Left ventricle myocardium superior (tissue), 1 donor: ENCODE measurements at places on chromosomes 5 and 9. TPM values are rescaled to one million over a fixed set of nuclear protein-coding genes. Genes with fewer than 3 reads are reported as not detected.

- no peak for DNase-seq
These were observed 128.5 kb downstream of the LRRC70 start for GRCh38 chr5:62707131-62707530.

DNA sequence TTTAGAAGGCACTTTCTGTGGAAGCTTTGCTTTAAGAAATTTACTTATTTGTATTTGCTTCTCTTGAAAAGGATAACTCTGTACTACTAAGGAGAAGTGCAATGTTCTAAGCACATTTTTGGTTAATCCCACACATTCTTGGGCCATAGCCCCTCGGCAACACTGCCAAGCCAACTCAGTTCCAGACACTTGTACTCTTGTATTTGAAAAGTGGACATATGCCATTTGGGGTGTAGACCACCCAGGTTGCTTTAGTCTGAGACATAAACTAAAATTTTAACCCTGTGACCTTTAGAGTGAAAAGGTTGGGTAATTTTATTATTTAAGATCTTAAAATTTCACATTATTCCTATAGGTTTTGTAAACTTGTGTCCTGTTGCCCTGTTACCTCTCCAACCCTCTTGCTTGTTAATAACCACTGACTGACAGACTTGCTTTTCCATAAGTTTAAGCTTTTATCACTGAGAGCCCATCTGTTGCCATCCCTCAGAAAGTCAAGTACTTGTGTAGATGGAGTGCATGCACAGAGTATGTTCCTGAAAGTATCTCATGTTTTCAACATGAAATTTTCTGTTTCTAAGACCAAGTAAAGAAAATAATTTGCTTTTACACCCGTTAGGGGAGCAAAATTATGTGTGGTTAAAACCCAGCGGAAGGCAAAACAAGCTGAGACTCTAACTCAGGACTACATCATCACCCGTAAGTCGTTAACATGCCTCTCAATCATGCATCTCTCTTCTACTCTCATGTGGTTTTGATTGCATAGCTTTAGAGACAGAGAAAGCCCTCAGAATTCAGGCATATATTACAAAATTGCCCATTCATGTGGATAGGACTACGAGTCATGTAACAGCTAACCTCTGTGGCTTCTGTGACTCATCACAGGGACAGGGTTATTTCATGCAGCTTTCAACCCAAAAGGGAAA is 117.3 kb downstream of the GDNF start:
- DNase-seq: no peak

DNA sequence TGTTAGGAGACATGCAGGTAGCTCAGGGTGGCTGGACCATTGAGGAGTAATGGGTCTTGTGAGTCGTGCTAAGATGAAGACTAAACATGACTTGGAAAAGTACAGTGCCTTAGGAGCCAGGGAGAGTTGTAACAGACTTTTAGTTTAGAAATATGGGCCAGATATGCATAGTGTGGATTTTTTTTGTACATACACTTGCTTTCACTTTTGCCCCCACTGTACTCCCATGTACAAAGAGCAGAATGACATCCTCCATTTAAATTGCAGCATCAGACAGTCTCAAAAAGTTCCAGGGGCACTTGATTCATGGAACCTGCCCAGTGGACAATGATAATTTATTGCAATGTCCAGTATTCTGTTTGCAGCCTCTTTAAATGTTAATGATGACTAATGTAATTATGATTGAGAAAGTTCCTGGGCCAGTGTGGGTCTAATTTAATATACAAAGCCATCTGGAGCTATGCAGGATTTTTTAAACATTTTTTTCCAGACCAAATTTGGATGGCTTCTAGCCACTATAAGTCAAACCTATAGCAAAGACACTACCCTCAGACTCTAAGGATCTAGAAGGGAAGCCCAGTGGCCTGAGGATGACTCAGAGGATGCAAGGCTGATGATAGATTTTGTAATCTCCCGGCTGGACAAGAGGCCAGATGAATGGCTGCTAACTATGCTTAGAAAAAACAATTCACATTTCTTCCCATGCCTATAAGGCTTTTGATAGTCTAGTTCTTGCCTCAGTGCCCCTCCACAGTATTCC is 80.1 kb downstream of the TRPC7 start:
- DNase-seq: no peak

- no peak for DNase-seq
These were observed 2.6 kb downstream of the AJM1 start for GRCh38 chr9:136844761-136845464.

- no peak for DNase-seq
These were observed 112.6 kb downstream of the SAXO1 start for GRCh38 chr9:18920141-18921084.

DNA sequence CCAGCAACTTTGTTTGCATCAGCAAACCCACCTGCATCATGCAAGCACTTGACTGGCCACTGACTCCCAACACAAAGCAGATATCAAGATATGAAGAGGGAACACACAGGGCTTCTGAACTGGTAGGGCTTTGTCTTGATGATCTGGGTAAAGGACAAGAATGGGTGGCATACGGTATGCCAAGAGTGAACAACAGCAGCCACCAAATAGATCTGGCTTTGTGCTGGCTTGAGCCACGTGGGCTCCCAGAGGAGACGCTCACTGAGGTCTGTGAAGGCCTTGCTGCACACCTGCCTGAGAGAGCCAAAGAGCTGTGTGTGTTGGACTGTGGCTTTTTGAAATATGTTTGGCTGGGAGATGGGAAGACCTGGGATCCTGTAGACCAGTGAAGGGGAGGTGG is 43.5 kb downstream of the FGF1 start:
- no peak for DNase-seq

- DNase-seq: no peak
These were observed 677 bp downstream of the RNF224 start for GRCh38 chr9:137227853-137228505.

DNA sequence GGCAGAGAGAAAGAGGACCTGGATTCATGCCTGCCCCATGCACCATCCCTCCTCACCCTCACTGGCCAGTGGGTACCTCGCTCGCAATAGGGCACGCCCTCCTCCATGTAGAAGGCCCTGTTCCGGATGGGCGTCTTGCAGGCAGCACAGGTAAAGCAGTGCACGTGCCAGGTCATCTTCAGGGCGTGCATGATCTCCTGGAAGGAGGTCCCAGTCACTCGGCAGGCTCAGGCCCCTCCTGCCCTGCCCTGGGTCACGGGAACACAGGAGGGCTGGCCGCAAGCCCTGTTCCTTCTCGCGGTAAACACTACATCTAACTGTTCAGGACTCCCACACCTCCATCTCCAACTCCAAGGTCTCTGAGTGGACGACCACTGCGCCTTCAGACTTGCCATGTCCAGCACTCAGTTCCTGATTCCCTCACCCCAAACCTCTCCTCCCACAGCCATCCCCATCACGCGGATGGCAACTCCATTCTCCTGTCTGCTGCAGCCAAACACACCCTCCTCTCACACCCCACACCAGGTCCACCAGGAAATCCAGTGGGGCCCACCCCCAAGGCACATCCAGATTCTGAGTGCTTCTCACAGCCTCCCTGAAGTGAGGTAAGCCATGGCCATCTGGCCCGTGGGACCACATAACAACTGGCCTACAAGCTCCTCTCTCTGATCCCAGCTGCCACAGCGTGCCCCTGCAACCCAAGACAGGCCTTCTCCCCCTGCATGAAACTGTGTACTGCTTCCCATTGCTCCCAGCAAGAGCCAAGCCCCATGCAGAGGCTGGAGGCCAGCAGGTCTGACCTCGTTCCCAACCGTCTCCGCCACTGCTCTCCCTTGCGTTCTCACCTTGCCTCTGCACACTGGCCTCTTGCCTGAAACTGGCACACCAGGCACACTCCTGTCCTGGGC is 10.8 kb upstream of the DBN1 start:
- DNase-seq: no peak

DNA sequence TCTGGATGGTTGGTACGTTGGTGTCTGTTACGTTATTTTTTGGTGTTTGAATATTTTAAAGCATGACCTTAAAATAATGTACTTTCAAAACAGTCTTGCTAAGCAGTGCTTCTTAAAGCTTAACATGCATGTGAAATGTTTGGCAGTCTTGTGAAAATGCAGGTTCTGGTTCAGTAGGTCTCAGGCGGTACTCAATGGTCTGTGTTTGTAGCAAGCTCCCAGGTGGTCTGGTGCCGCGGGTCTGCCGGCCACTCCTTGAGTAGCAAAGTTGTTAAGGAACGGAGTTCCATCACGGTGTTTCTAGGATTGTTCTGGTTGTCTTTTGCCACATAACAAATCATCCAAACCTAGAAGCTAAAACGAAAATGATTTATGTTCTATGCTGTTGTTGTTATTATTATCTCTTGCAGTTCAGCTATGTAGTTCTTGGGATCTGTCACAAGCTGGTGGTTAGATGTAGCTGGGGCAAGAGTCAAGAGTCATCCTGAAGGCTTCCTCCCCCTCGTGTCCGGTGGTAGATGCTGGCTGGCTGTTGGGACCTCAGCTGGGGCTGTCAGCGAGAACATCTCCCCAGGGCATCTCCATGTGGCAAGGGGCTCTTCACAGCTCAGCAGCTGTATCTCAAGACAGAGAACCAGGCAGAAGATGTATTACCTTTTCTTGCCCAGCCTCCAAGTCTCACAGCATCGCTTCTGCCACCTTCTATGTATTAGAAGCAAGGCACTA is 186.8 kb downstream of the PALM2AKAP2 start:
- no peak for DNase-seq

- no peak for DNase-seq
These were observed 1.1 kb upstream of the DCANP1 start for GRCh38 chr5:135448071-135448739.

GRCh38 chr9:118701985-118702384 is 667.2 kb downstream of the BRINP1 start:
- no peak for DNase-seq

DNA sequence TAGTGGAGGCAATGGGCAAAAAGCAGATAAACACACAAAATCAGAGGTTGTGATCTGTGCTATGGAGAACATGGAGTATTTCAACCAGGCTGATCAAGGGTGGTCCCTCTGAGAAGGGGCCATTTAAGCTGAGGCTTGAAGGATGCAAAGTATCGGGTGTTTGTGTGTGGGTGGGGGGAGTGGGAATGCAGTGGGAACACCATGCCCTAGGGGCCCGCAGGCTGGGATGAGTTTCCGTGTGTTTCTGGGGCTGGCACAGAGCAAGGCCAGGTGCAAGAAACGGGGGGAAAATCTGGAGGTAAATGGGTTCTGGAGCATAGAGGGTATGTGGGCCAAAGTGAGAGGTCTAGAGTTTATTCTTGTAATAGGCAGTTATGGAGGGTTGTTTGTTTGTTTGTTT is 13.8 kb upstream of the LARP1 start:
- no peak for DNase-seq

DNA sequence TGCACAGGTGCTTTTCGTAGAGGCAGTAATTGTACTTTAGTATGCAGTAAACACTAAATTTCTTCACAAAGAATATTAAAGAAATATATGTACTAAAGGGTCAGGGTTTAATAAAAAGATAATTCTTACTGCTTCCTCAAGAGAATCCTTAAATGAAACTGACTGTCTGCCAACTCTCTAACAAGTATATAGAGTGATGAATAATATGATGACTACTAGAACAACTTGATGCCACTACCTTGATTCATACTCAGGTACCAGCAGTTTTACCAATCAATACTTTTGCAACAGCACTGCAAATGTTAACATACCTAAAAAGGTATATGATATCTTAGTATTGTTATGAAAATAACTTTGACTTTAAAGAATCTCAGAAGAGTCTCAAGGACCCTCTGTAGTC is 3.8 kb downstream of the YIPF5 start:
- DNase-seq: no peak

- DNase-seq: no peak
These were observed 497.8 kb upstream of the SEMA6A start for GRCh38 chr5:117072439-117072838.

DNA sequence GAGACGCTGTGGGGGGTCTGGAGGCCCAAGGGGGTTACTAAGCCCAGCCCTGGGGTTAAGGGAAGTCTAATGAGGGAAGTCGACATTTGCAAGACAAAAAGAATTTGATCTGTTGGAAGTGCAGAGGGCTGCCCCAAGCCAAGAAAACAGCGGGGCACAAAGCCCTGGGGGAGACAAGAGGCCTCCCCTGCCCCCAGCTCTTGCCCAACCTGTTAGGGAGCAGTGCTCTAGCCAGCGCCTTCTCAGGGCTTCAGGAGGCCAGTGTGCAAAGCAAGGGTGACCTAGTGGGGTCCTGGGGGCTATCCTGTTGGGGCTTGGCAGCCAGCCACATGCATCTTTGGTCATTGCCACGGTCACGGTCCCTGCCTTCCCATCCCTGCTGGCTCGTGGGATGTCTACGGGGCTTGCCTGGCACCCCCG is 25.2 kb downstream of the GFI1B start:
- DNase-seq: no peak

DNA sequence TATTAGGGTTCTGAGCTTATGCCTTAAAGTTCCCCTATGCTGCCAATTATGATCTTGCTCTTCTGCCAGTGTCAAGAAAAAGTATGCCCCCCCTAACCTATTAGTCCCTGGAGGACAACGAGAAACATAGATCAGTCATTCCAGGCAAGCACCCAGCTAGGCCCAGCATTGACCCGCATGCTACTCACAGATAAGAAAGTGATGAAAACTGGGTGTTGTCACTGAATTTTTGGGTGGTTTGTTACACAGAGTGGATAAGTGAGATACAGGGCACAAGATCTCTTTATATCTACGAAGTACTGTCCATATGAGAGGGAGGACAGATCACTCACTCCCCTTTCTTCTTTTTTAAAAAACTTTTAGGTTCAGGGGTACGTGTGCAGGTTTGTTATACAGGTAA is 6.4 kb upstream of the TEX48 start:
- no peak for DNase-seq

DNA sequence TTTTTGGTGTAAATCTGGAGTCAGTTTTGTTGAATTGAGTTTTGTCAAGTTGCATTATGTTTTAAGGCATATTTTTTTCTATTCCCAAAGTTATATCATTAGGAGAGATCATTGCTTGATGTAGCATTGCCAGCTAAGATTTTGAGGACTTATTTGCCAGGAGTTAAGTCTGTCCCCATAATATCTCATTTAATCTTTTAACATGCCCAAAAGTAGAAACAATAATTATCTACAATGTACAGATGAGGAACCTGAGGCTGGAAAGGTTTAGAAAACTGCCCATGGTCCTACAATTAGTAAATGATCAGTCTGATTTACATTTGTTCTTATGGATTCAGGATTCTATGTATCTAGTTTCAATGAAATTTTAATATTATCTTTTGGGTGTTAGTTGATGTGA is 4.7 kb downstream of the NIPBL start:
- DNase-seq: no peak

- DNase-seq: no peak
These were observed 334.3 kb downstream of the ICE1 start for GRCh38 chr5:5756762-5757161.

- no peak for DNase-seq
These were observed 347.3 kb downstream of the CDH12 start for GRCh38 chr5:22505891-22506290.

PROB1 gene
- 56.5 TPM for total RNA-seq

COX7C gene
- 2,286 TPM for total RNA-seq

TAF9 gene
- total RNA-seq: 38.7 TPM

FRMD3 gene
- total RNA-seq: 97.7 TPM

RALGDS gene
- 33.1 TPM for total RNA-seq

ABHD17B gene
- 11.3 TPM for total RNA-seq

TAF11L5 gene
- total RNA-seq: not detected

ARID3C gene
- total RNA-seq: not detected

QSOX2 gene
- 8.7 TPM for total RNA-seq
